ENCODE measurements at places on chromosomes 16 and 17. TPM values are rescaled to one million over a fixed set of nuclear protein-coding genes. Genes with fewer than 3 reads are reported as not detected.

The UTS2R gene
- total RNA-seq, result 1.1 TPM

The CD300LB gene
- total RNA-seq, result not detected

The TMC7 gene
- 7.4 TPM for total RNA-seq

The ZNHIT3 gene
- total RNA-seq, result 40.3 TPM

The KRT9 gene
- not detected for total RNA-seq

The HSD17B2 gene
- total RNA-seq, result not detected

The ANTKMT gene
- 46.9 TPM for total RNA-seq

DNA sequence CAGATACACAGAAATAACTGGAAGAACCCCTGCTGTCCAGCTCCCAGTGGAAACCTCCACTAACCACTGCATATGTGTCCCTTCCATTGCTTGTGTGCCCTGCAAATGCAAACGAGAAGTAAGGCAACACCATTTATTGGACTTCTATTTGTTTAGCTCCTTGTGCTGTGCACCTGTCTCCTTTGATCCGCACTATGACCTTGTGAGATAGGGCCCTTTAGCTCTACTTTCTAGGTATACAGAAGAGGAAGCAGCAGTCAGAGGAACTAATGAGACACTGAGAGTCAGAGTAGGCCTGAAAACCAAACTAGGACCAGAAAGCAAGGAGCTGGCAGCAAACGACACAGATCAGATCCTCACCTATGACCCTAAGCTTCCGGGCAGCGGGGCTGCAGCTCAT is 22.4 kb downstream of the SOX9 start:
- no peak for DNase-seq

DNA sequence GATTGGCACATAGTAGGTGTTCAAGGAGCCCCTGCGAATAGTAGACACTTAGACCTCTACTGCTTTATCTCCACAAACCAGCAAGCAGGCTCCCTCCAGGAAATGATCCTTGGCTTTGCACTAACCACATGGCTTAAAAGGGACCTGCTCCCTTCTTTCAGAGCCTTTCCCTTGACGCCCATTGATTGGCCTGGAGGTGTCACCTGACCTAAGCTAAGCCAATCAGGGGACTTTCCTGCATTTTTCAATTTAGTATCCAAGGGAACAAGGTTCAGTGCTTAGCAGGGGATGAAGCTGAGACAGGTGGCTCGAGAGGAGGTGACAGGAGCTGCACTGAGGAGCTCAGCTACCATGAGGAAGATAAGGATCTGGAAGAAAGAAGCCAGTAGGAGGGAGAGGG is 52.8 kb downstream of the CLEC19A start:
- DNase-seq, result no peak

- no peak for DNase-seq
Measured at GRCh38 chr16:28617874-28618273, 8.0 kb upstream of the SULT1A1 start.

- DNase-seq, result no peak
Measured at GRCh38 chr16:70662991-70663523, 16.7 kb downstream of the IL34 start.

DNA sequence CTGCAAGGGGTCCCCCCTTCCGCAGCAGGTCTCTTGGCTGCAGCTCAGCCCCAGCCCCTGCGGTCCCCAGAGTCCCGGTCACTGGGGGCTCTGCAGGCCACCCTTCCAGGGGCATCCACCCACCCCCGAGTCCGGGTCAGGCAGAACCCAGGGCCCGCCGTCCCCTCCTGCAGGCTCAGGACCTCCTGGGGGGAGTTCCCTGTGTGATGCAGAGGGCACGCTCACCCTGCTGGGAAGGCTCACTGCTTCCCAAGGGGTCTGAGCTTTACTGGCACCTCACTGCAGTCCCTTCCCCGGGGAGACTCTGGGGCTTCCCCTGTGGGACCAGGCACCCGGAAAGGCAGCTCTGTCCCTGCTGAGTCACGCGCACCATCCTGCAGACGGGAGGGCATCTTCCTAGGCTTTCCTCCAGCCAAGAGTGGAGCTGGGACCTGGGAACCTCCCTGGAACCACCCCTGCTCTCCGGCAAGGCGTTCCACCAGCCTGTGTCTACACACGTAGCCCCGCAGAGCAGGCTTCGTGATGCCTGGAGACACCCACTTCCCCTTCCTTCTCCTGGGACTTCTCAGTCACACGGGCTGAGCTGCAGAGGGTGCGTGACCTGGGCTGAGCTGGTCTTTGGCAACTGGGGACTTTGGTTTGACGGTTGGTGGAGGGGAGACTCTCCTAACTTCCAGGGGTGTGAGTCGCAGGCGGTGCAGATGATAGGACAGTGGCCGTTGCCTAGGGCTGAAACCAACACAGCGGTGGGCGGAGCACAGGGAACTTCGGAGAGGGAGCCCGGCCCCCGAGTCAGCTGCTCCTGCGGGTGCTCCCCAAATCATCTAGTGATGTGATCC is 23.4 kb downstream of the SLC25A10 start:
- no peak for DNase-seq

DNA sequence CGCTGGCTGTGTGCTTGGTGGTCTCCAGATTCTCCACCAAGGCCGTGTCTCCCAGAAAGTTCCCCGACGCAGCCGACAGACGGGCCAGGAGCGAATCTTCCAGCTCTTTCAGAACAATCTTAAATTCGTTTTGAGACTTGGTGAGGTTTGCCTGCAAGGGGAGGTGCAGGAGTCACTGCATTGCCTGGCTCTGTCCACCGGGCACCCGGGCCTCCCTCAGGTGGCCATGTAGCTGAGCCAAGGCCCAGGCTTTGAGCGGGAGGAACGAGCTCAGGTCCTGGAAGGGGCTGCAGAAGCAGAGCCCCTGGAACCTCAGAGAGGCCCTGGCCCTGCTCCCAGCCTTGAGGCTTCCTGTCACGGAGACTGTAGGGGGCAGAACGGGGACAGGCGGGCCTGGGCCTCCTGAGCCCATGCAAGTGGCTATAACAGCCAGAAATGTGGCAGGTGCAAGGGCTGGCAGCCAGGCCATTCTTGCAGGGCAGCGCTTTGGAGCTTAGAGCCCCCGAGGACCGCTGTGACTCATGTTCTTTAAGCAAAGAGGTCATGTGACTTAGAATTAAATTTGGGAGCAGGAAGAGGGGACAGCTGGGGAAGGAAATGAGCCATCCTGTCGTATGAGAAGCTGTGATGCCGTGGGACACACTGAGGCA is 72.4 kb downstream of the PGS1 start:
- no peak for DNase-seq

DNA sequence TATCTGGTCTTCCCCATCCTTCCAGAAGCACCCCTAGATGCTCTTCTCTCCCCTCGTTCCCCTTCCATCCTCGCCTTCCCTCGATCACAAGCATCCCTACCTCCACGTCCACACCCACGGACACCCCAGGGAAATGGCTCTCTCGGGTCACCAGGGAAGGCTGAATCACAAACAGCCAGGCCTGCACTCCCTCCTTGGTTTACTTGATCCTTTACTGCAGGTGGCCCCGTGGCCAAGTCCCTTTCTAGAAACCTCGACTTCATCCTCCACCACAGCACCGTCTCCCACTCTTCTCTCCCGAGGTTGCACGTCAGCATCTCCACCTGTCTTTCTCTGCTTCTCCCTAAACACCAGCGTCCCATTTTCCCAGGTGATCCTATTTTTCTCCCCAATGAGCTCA is 6.5 kb upstream of the RBFOX3 start:
- DNase-seq, result no peak

DNA sequence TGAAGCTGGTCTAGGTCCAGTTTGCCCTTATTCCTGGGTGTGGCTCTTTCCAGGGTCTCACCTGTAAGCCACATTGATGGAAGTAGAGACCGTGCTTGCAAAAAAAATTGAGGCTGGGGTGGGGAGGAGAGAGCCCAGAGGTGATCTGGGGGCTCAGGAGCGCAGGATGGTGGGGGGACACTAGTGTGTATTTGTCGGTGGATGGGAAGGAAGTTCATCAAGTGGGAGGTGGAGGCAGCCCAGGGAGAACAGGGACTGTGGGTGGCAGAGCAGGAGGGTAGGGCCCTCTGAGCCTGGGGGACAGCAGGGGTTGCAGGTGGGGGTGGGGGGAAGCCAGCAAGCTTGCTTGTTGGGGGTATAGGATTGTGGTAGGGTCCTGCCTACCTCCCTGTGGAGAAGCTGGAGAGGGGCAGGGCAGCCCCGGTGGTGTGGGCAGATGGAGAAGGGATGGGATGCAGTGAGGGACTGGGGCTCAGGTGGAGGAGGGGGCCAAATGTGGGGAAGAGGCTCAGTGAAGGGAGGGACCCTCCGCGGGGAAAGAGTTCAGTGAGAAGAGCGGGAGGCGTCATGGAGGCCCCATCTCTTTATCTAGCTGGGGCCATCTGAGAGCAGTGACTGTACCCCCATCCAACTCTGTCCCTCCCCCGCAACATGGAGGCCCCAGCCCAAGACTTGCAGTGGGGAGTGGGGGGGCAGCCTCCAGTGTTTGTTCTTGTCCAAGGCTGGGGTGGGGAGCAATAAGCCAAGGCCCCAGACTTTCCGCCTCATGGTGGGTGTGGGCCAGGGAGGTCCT is 17.2 kb upstream of the TMEM92 start:
- no peak for DNase-seq

GRCh38 chr17:80254396-80255251 is 6.0 kb upstream of the RNF213 start:
- no peak for DNase-seq

DNA sequence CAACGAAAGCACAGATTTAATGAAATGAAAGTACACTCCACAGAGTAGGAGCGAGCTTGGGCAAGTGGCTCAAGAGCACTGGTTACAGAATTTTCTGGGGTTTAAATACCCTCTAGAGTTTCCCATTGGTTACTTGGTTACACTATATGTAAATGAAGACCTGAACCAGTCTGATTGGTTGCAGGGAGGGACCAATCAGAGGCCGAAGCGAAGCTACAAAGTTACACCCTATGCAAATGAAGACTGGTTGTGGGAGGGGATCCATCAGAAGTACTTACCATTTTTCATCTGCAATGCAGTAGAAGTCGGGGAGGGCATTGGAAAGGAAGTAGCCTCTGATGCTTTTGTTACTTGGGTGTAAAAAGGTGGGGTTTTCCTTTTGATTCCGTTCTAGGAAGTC is 132.0 kb downstream of the PMP22 start:
- DNase-seq, result no peak

DNA sequence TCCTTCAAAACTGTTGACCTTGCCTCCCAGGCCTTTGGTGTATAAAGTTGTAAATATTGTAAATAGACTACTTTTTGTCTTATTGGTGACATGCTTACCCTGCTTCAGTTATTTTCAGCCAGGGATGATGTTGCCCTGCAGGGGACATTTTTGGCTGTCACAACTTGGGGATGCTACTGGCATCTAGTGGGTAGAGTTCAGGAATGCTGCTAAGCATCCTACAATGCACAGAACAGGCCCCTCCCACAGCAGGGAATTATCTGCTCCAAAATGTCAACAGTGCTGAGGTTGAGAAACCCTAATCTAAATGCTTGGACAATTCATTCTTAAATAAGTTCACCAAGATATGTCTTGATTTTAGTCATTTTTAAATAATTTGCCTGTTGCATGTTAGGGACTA is 459.8 kb downstream of the PMP22 start:
- peak; percentile 10 for DNase-seq

GRCh38 chr17:41906465-41907184 is 12.1 kb downstream of the ACLY start:
- DNase-seq, result no peak

- no peak for DNase-seq
Measured at GRCh38 chr16:9511389-9511788, 419.9 kb downstream of the HAPSTR1 start.

DNA sequence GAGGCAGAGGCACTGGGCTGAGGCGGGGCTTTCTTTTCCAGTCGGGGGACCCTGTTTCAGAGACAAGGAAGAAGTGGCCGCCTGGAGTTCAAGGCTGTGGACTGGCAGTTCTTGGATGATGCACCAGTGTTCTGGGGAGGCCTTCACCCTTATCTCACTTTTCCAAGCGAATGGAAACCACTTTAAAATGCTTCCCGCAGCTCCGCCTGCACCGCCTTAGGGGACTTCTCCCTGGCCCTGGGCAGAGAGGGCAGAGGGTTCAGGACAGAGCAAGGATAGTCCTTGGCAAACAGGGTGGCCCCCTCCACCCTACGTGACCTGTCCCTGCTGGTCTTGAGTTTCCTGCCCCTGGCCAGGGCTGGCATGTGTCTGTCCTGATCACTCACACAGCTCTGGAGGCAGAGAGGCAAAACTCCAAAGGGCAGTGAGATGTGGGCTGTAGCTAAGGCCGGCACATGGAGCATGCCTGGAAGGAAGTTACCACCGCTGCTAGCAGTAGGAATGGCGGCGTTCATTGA is 20.6 kb downstream of the RTN4RL1 start:
- DNase-seq, result no peak

GRCh38 chr17:32504166-32504990 is 17.6 kb downstream of the CDK5R1 start:
- DNase-seq, result no peak

DNA sequence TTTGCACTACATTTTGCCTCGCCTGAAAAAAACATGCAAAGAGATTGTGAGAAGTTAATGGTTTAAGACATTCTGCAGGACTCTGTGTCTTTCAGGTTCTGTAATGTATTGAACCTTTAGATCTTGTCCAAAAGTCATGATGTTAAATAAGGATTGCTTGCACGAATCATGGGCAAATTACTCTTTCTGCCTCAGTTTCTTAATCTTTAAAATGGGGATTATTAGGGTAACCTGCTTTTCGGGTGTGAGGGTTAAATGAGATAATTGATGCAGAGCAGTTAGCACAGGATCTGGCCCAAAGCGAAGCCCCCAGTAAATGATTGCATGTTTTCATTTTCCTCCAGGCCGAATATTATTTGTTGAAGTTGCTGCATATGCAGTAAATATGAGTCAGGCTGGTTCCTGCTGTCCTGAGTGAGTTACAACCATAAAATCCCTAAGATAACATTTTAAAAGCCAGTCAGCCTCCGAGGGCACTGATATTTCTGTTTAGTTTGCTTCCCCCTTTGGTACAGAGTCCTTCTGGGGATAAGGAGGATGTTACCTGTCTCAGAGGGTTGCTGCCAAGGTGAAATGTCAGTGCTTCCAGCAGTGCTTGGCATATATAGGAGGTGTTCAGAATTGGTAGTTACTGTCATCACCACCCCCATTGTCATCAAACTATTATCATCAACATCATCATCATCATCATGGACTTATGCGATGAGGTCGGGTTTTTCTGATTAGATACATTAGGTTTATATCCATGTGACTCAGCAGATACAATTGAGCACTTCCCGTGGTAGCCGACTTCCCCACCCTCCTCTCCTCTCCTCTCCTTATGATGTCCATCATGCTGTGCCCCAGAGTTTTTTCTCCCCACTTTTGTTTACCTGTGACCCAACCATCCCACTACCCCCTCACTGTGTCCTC is 20.6 kb upstream of the ARHGAP17 start:
- DNase-seq, result no peak

GRCh38 chr17:7416323-7416722 is 3.8 kb upstream of the SPEM1 start:
- DNase-seq, result no peak

- no peak for DNase-seq
Measured at GRCh38 chr16:30907064-30907463, 10.7 kb downstream of the CTF1 start.
